ENCODE measurements at places on chromosomes 16 and 17.
A peak's percentile ranks its signal among the peaks of the same experiment; 100 is the strongest.

GRCh38 chr17:43070872-43071271 is 45.8 kb downstream of the RND2 start:
- no peak overlapping the region for H3K4me3 ChIP-seq
- peaks cover 3% of the 10 kb centered on the region for H3K36me3 ChIP-seq
- no peak for DNase-seq
- no peaks in the 10 kb centered on the region for H3K27me3 ChIP-seq
- no peak overlapping the region for H3K27ac ChIP-seq

GRCh38 chr17:29196769-29197515 is 16.7 kb upstream of the MYO18A start:
- H3K36me3 ChIP-seq = no peaks in the 10 kb centered on the region
- peaks cover 2% of the 10 kb centered on the region for H3K4me1 ChIP-seq
- no peak overlapping the region for H3K4me3 ChIP-seq

DNA sequence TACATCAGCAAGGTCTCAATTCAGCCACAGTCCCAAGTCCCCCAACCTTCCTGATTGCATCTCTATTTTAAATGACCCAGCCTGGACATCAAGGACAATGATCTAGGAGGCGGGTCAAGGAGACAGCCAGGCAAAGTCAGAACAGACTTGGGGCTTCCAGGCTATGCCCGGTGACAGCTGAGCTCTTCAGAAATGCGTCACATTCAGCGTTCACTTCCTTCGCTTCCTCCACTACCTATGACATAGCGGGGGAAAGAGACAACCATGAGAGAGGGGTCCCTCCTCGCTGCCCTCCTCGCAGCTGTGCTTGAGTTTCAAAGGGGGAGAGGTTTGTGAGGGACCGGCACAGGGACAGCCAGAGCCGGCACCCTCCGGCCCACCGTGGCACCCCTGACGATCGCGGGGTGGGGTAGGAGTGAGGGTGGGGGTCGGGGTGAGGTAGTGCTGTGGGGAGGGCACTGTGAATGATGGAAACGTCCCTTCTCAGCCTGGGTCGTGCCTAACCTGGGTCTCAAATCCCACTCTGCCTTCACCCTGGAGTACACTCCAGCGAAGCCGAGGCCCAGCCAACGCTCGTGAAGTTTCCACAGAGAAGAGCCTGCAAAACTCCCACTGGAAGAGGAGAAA is 12.3 kb upstream of the LGALS3BP start:
- H3K27me3 ChIP-seq = no peaks in the 10 kb centered on the region
- H3K4me1 ChIP-seq = peaks cover under 1% of the 10 kb centered on the region
- no peak overlapping the region for H3K27ac ChIP-seq

DNA sequence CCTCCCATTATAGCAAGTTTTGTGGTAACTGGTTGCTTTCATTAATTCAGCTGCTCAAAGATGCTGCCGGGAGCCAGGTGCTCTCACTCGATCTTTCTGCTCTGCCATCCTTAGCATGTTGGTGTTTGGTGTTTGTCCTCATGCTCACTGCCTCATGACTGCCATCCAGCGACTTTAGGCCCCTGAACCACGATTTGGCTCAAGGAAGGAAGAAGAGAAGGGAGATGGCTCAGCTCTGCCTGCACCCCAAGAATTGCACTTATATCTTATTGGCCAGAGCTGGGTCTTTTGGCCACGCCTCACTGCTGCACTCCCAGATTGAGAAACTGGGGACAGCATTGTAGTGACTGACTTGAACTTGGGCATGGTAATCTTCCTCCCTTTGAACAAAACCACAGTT is 52.7 kb downstream of the ARSG start:
- H3K36me3 ChIP-seq = no peaks in the 10 kb centered on the region
- no peaks in the 10 kb centered on the region for H3K27me3 ChIP-seq
- H3K27ac ChIP-seq = no peak overlapping the region

DNA sequence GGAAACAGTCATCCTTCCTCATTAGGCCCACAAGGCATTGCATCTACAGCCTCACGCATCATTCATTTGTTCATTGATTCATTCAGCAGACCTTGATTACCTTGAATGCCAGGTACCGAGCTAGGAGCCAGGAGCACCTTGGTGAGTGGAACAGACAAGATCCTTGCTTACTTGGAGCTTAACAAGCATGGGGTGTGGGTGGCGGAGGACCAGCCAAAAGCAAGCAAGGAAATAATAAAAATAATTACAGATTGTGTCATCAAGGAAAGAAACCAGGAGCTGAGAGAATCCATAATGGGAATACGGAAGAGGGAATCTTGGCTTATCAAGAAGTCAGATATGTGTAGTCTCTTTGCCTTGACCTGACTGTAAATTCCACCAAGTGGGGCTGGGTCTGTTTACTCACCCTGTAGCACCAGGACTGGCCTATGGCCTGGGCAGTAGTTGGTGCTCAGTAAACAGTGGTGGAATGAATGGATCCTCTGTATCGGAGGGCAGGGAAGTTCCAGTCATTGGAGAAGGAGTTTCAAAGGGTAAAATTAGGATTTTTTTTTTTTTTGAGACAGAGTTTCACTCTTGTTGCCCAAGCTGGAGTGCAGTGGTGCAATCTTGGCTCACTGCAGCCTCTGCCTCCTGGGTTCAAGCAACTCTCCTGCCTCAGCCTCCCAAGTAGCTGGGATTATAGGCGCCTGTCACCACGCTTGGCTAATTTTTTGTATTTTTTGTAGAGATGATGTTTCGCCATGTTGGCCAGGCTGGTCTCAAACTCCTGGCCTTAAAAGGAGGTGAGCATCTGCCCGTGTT is 157.7 kb downstream of the MSI2 start:
- no peak overlapping the region for H3K4me3 ChIP-seq
- no peaks in the 10 kb centered on the region for H3K36me3 ChIP-seq
- H3K4me1 ChIP-seq = no peaks in the 10 kb centered on the region
- no peaks in the 10 kb centered on the region for H3K27me3 ChIP-seq

GRCh38 chr17:45852535-45853297 is 8.0 kb downstream of the SPPL2C start:
- no peaks in the 10 kb centered on the region for H3K4me1 ChIP-seq
- DNase-seq = peak; percentile 55
- H3K27ac ChIP-seq = no peak overlapping the region
- H3K27me3 ChIP-seq = peaks cover 7% of the 10 kb centered on the region

DNA sequence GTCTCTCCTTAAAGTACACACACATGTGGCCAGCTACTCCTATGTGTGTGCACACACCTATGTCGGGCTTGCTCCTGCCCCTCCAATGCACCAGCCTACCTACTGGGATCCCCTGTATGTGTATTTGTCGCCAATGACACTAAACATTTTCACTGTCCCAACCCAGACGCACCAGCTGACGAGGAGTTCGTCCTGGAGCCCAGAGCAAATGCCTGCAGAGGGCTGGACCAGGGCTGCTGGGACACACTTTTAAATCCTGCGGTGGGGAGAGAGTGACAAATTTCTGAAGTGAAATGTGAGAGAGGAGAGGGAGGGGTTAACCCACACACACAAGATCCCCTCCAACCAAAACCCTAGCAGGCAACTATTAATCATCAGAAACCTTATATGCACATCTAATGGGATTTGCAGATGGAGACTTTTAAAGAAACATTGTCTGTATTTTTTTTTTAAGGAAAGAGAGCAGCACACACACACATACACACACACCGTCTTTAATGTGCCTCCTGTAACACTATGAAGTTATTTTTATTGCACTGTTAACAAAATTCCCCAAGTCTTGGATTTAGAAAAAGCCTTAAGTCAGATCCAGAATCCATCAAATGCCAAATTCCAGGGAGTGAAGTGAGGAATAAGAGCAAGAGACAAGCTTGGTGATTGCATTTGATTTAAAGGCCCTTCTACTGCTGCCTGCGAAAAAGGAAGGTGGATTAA is at the start of gene MEOX1:
Gene MEOX1 (minus strand): TSS at position 224 of the 714 bp plus-strand sequence. CDS start 388 bp downstream, outside the sequence.
- H3K27ac ChIP-seq = no peak within 1 kb of the TSS
- peaks cover 22% of the 10 kb centered on the region for H3K27me3 ChIP-seq
- peaks cover 9% of the 10 kb centered on the region for H3K4me1 ChIP-seq
- DNase-seq = peak; percentile 82
- no peak within 1 kb of the TSS for H3K4me3 ChIP-seq
- no peaks in the 10 kb centered on the region for H3K36me3 ChIP-seq

GRCh38 chr17:70110443-70110880 is 35.4 kb downstream of the KCNJ16 start:
- H3K27me3 ChIP-seq = no peaks in the 10 kb centered on the region
- H3K36me3 ChIP-seq = no peaks in the 10 kb centered on the region
